ENCODE measurements at places on chromosomes 11 and 22.
A peak's percentile ranks its signal among the peaks of the same experiment; 100 is the strongest.

GRCh38 chr11:95085117-95085816, 4.4 kb upstream of the ENDOD1 start:
- DNase-seq = no peak

DNA sequence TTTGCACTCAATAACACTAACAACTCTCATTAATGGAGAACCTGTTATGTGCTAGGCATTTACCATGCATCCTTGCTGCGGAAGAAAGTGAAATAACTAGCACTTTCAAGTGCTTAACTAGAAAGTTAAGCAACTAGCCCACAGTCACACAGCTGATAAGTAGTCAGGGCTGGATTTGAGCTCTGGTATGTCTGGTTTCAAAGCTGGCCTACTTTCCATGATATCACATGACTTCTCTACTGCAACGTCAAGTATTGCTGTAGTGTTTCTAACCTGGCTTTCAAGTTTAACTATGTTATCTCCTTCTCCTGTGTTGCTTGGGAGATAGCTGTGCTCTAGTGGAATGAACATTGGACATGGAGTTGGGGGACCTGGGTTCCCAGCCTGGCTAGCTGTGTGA, 12.1 kb downstream of the SLC15A3 start:
- no peak for DNase-seq

- DNase-seq = peak; percentile 84
Observed at GRCh38 chr22:38214302-38215056, 12.7 kb downstream of the MAFF start.

DNA sequence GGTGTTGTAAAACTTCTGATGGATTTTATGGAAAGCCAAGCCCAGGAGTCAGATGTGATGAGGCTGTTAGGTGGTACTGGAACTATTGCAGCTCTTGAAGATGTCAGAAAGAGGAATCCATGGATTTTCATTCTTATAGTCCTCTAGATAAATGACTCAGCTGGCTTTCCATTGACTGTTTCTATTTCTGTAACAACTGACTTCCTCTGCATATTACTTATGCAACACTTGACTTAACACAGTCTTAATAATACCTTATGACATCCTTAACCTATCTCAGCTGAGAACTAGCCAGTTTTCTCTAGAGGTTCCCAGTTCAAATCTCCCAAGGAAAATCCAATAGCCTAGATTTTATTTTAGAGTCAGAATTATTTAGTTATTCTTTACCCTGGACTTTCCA, 263.8 kb downstream of the LUZP2 start:
- DNase-seq = no peak

GRCh38 chr11:28104984-28105383, 3.0 kb downstream of the KIF18A start:
- DNase-seq = no peak

- DNase-seq = no peak
Observed at GRCh38 chr11:76614471-76615179, 55.9 kb downstream of the LRRC32 start.

DNA sequence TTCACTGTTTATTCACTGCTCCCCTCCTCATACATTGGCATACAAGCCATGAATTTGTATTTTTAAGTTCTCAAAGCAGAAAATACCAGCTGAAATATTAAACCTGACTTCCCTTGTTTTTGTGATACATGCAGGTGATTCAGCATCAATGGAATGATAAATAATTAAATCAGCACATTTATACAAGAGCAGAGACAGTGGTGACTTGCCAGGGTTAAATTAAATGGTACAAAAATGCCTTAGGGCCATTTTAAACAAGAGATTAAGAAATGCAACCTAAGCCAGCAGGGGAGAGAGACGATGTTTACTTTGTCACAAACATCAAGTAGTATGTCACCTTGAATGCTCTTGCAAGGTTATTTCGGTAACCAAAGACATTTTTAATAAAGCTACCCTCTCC, 95.9 kb upstream of the DDI1 start:
- no peak for DNase-seq

GRCh38 chr11:27328614-27329013, 34.4 kb downstream of the CCDC34 start:
- DNase-seq = no peak

DNA sequence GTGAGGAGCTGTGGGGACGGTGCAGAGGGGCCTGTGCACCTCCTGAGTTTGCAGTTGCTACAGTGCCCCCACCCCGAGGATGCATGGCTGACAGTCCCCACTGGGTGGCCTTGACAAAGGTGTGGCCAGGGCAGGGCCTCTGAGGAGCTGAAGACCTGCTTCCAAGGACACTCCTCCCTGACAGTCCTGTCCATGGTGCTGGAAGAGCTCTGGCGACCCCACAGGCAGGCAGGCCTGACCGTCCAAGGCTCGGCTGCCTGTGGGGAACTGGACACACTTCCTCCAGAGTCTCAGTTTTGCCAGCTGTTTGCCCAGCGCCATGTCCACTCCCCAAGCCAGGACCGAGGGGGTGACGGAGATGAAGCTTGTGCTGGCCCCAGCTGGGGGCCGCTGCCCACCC, 32.7 kb downstream of the BRSK2 start:
- no peak for DNase-seq

DNA sequence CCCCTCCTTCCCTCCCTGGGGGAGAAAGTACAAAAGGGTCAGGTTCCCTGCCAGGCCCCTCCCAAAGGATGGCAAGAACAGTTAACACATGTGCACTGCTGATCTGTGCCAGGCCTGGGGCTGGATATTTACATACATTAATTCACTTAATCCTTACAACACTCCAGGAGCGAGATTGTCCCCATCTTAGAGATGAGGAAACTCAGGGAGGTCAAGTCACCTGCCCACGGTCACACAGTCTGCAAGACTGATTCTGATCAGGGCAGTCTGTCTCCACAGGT, 36.5 kb downstream of the NECTIN1 start:
- DNase-seq = no peak

- DNase-seq = no peak
Observed at GRCh38 chr22:22697377-22698117, 53.1 kb downstream of the GGTLC2 start.

- DNase-seq = no peak
Observed at GRCh38 chr11:45538363-45538762, 127.1 kb downstream of the CHST1 start.

DNA sequence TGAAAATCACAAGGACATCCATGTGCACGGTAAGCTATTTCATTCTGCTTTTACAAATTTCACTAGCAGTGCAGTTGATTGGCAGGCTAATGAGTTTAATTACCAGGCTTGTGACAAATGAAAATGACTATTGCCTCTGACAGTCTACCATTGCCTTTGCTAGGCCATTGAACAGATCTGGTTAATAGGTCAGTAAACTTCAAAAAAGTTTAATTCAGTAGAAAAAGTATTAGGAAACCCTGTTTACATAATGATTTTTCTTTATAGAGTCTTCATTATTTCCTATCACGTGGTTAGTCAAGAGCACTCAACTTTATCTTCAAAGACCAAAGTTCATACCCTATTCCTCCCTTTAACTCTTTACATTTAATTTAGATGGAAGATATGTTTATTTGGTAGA, 77.0 kb downstream of the PRMT3 start:
- DNase-seq = no peak

DNA sequence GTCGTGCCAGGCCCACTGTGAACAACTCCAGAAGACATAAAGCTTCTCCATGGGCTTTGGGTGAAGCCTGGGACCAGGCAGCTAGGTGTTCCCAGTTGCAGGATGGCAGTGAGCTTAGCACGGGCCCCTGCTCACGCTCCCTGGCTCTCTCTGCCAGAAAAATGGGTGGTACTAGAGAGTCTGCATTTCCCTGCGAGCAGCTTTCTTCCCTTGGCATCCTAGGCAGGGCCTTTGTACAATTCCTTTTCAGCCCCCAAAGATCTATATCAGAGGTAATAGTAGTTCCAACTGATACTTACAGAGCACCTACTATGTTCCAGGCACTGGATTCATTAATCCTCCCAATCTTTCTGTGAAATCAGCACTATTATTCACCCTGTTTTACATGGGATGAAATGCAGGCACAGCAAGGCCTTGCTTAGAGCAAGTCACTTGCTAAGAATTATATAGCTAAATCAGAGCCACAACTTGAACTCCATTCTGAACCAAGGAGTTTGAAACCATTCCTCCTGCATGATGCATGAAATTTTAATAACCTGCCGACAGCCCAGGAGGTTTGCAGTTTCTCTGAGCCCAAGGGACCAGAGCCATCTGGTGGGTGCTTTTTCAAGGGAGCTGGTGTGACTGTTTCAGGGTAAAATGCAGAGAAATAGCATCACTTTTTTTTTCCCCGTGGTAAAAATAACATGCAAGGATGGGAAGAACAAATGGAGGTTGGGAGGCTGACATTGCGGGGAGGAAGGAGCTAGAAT, 22.7 kb downstream of the NAV2 start:
- no peak for DNase-seq

DNA sequence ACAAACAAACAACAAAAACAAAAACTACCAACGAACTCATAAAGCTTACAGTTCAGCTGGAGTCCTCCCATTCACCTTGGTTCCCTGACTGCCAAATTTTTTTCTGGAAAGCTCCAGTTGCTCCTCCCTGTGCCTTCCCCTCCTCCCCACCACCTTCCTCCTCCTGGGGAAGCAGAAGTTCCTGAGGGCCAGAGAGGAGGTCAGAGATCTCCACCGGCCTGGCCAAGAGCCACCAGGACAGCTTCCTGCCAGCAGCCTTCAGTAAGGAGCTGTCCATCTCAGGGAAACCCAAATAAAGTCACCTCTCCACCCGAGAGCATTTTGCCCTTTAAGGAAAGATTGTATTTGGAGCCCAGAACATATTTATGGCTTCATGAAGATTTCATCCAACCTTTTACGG, 20.0 kb downstream of the APLNR start:
- DNase-seq = no peak

- no peak for DNase-seq
Observed at GRCh38 chr22:30196880-30197336, 49.7 kb downstream of the LIF start.

DNA sequence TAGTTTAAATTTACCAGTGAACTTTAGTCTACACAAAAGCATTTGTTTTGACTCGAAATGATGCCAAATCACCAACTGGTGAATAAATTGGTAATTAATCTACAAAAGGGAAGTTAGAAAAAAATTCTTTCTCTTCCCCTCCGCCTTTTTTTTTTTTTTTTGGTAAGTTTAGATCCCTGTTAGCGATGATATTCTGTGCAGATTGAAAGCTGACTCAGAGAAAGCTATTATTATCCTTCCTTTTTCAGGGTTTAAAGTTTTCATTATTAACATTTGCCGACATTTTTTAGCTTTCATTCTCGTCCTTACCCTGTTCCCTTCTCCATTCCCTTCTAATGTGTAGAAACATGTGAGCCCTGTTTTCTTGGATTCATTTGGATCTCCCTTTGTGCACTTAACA, 16.8 kb upstream of the NUP160 start:
- DNase-seq = no peak

GRCh38 chr11:14258221-14258935, 100.6 kb downstream of the RRAS2 start:
- DNase-seq = no peak

GRCh38 chr22:32281072-32281471, 25.9 kb upstream of the SLC5A4 start:
- DNase-seq = no peak

- DNase-seq = no peak
Observed at GRCh38 chr11:106950067-106950491, 68.2 kb downstream of the GUCY1A2 start.

DNA sequence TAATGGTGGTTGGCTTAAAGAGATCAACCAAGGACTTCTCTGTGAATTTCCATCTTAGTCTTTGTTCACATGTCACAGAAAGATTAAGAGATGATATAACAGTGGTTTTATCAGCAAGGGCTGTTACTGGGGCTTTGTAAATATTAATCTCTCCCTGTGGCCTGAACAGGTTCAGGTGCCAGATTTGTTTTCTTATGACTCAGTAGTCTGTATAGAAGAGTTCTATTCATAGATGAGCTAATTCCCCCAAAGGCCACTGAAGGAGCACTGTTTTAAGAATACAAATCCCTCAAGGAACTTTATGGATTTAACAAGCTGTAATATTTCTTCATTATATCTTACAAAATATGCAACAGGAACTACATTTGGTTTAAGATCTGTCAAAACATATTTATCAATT, 50.4 kb downstream of the TCP11L1 start:
- DNase-seq = no peak

DNA sequence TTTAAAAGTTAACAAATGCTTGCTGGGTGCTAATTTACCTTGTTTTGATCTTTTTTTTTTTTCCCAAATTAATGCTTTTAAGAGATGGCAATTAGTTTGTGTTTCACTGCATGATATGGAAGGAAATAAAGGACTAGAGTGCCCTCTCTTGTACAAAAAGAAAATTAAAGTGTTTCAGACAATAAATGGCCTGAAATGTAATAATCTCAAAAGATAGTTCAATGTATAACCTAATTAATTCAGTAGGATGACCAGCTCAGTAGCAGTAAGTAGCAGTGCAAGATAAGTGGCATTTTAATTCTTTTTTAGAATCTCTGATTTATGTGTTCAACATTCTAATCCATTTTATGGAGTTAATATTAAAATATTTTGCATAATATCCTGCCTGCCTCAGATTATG, 39.9 kb upstream of the MYO18B start:
- no peak for DNase-seq

DNA sequence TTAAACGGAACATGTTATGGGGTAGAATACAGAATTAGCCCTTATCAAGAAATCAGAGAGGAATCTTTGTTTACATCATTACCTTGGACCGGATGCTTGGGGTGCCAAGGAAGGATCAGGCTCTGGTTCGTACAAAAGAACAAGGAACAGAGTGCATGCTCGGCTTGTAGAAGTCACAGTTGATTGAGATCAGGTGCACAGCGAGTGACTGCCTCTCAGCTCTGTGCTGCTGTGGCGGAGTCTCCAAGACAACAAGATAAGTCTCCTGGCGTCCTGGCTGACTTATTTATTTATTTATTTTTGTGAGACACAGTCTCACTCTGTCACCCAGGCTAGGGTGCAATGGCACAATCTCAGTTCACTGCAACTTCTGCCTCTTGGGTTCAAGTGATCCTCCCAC, 31.8 kb downstream of the GLB1L2 start:
- peak; percentile 2 for DNase-seq

GRCh38 chr11:131710511-131710910, 340.1 kb downstream of the NTM start:
- no peak for DNase-seq

DNA sequence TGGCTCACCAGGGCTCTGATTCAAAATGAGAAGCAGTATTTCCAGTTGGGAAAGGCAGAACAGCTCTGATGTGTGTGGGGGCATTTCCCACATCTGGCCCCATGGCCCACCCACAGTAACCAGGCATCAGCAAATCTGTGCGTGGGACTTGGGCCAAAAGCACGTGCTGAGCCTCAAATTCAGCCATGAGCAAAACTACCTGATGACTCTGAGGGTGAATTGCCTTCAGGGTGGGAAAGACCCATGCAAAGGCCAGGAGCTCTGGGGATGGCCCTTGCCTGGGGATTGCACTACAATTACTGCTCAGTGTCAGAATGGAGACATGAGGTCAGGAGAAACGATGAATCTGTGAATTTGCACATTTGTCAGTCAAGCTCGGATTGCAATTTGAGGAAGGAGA, 20.9 kb downstream of the TP53AIP1 start:
- no peak for DNase-seq
